ENCODE measurements at places on chromosomes 3 and 15.

- no peaks in the 10 kb centered on the region for H3K27me3 ChIP-seq
- H3K36me3 ChIP-seq = no peaks in the 10 kb centered on the region
- H3K4me1 ChIP-seq = no peaks in the 10 kb centered on the region
- no peak overlapping the region for H3K27ac ChIP-seq
These were observed 8.6 kb upstream of the ADAM10 start for GRCh38 chr15:58758141-58758540.

DNA sequence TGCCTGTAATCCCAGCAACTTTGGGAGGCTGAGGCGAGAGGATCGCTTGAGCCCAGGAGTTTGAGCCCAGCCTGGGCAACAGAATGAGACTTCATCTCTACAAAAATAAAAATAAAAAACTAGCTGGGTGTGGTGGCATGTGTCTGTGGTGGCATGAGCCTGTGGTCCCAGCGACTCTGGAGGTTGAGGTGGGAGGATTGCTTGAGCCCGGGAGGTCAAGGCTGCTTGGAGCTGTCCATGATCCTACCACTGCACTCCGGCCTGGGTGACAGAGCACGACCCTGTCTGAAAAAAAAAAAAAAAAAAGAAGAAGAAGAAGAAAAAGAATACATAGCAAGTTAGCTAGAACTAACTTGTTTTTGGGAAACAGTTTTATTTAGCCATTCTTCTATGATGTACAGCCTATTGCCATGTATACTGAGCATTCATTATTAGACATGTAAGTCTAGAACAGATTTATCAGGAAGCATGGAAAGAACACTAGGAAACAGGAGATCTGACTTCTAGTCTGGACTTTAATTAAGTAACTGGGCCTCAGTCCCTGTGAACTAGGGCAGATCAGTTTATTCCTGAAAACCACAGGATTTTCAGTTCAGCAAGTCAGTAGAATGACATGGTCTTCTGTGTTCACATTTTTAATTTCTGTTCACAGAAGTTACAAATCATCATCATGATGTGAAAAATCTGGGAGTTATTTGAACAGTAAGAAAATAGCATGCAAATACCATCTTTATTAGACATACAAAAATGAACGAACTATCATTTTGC, 65.5 kb downstream of the KAT2B start:
- H3K27ac ChIP-seq = no peak overlapping the region
- H3K36me3 ChIP-seq = no peaks in the 10 kb centered on the region
- H3K4me1 ChIP-seq = no peaks in the 10 kb centered on the region
- H3K27me3 ChIP-seq = no peaks in the 10 kb centered on the region
- no peak for DNase-seq
- no peak overlapping the region for H3K4me3 ChIP-seq

DNA sequence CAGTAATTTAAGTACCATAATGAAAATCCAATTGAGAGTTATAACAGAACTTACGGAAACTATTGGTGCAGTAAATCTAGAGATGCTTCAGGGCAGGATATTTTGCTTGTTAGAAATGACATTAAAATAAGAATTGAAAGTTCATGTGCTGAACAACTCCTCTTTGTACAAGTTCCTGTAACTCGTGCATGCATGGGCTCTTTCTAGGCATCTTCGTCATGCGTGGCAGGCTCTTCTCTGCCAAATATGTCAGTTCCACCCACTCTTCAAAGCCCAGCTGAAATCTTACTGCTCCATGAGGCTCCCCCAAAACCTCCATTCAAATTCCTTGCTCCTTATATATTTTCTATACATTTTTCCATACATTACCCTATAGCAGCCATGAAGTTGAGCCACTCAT, 48.7 kb downstream of the FBN1 start:
- no peaks in the 10 kb centered on the region for H3K27me3 ChIP-seq
- no peak overlapping the region for H3K4me3 ChIP-seq
- DNase-seq = no peak
- H3K4me1 ChIP-seq = no peaks in the 10 kb centered on the region
- H3K36me3 ChIP-seq = peaks cover 21% of the 10 kb centered on the region
- no peak overlapping the region for H3K27ac ChIP-seq

GRCh38 chr15:60762638-60763037, 283.7 kb upstream of the ICE2 start:
- no peaks in the 10 kb centered on the region for H3K36me3 ChIP-seq
- H3K4me1 ChIP-seq = peaks cover 2% of the 10 kb centered on the region
- no peak for DNase-seq
- no peak overlapping the region for H3K27ac ChIP-seq

DNA sequence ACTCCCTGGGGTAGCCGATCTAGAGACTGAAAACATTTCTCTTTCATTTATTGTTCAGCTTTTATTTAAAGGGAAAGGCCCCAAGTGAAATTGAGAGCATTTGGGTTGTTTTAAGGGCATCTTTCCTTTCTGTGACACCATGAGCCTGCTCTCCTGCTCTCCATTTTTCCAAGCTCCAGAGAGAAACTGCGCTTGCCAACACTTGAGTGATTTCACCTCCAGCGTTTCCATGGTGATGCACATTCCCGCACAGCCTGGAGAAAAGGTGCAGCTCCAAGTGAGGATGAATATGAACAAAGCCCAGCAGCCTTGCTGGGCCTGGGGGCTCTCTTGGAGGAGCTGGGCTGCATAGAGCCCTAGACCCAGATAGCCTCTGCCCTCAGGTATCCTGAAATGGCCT, 159.2 kb upstream of the PPP2R3A start:
- no peaks in the 10 kb centered on the region for H3K36me3 ChIP-seq
- no peak for DNase-seq
- no peak overlapping the region for H3K4me3 ChIP-seq

Data from ascending aorta (tissue), 2 donors.